ENCODE measurements at places on chromosomes 6 and 20.
A peak's percentile ranks its signal among the peaks of the same experiment; 100 is the strongest.

DNA sequence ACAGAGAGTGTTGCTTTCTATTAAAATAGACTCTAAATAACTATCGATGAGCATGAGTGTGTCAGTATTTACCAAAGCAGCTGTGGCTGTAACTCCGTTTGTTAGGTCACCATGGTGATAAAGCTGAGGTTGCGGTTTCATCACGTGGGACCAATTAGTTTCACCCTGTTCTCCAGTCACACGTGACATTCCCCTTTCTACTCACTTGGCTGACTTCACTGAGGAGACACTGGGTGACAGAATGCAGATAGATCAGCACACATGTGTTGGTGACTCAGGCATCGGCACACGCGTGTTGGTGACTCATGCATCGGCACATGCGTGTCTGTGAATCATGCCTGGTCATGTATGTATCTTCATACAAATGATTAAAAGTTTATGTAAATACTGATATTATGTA is 285.4 kb downstream of the THBS2 start:
- DNase-seq, result no peak

GRCh38 chr6:105495515-105495914 is 92.6 kb upstream of the PREP start:
- DNase-seq, result no peak

DNA sequence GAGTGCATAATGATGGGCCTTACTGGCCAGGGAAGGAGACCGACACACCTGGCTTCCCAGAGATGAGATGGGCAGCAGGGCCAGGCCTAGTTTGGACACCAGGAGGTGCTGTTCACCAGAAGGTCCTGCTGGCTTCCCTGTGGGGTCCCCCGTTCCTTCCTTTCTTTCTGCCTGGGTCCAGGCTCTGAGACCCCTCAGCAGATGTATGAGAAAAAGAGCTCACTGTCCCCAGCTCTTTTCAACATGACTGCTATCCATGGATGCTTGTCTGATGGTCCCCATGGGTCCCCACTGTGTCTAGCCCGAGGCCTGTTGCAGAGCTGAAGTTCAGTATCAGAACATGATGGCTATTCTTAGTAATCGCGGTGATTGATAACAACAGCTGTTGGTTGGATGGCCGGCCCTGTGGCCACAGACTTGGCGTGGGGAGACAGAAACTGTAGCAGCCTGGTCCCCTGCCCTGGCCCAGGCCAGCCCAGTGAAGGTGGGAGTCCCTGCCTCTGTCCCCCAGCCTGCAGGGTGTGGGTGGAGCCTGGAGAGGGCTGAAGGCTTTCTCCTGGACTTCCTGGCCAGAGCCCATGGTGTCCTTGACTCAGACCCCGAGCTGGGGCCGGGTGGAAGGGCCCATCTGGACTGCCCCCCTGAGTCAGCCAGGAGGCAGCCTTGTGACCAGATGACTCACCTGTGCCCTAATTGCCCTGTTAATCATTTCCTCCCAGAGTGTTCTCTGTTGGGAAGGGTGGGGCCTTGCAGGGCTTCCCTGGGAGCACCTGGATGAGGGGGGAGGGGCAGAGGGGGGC is 9.9 kb upstream of the BAK1 start:
- DNase-seq, result peak; percentile 58

DNA sequence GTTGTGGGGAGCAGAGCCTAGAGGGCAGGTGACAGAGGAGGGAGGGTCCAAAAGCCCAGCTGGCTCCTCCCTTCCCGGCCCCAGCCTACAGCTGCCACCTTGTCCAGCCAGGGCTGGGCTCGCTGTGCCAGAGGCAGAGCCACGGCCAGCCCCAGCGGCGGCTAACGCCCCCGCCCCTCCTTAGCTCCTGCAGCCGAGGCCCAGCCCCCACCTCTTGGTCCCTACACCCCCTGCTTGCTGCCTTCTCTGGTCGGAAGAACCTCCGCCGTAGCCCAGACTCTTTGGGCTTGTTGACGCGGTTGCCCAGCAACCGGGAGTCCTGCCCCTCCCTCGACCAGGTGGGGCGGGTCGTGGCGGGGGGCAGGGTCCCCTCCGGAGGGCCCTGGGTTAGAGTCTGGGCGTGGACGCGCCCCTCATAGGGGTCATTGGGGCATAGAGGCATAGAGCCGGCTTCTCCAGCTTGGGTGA is 521 bp upstream of the LKAAEAR1 start:
- no peak for DNase-seq

DNA sequence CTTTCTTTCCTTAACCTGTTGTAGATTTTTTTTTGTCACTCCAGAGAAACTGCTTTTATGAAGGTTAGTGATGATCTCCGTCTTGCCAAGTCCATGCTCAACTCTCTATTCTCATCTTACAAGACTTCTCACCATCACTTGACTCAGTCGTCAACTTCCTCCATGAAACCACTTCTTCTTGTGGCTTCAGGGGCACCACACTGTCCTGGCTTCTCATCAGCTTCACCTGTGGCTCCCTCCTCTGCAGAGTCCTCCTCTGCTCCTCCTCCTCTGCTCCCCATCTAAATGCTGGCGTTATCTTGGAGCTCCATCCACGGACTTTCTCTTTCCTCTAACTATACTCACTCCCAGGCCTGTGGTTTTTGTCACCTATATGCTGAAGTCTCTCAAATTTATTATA is 187.5 kb downstream of the BACH2 start:
- DNase-seq, result no peak

DNA sequence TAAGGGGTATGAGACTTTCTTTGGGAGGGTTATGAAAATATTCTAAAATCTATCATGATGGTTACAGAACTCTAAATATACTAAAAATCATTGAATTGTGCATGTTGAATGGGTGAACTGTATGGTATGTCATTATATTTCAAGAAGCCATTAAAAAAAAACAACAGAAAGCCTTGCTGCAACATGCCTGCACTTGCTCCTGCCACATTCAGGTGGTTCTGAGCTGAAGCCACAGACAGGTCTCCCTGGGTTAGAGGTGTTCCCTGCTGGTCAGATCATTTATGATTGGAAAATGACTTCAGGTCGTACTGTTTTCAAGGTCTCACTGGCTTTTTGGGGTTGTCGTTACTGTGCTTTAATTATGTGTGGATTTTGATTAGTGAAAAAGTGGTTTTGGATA is 13.3 kb downstream of the GMPR start:
- DNase-seq, result no peak

- no peak for DNase-seq
Observed at GRCh38 chr6:23097566-23097965, 528.2 kb downstream of the HDGFL1 start.

DNA sequence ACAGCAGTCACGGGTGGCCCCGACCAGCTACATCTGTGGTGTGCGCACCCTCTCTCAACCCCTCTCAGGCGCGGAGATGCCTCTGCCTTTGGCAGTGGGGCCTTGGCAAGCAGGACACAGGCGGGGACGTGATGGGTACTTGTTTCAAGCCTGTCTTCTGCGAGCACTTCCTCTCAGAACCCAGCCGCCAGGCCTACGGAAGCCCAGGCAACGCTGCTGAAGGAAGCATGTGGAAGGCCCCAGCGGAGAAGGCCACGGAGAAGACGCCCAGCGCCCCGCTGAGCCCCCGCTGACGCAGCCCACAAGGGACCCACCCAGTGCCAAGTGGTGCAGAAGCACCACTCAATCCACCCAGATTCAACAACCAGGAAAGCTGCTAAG is 13.0 kb downstream of the SERPINB6 start:
- DNase-seq, result no peak

DNA sequence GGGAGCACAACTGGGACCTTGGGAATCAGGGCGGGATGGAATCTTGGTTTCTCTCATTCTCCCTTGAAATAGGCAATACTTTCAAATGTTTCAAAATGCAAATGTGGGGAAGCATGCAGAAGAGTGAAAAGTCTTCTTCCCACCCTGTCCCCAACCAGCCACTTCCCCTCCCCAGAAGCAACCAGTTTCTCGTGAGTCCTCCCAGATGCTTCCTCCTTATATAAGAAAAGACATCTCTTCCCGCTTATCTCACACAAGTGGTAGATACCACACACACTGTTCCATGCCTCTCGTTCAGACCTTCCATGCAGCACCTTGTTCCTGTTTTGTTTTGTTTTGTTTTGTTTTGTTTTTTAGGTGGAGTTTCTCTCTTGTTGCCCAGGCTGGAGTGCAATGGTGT is 25.1 kb downstream of the HCK start:
- DNase-seq, result no peak

DNA sequence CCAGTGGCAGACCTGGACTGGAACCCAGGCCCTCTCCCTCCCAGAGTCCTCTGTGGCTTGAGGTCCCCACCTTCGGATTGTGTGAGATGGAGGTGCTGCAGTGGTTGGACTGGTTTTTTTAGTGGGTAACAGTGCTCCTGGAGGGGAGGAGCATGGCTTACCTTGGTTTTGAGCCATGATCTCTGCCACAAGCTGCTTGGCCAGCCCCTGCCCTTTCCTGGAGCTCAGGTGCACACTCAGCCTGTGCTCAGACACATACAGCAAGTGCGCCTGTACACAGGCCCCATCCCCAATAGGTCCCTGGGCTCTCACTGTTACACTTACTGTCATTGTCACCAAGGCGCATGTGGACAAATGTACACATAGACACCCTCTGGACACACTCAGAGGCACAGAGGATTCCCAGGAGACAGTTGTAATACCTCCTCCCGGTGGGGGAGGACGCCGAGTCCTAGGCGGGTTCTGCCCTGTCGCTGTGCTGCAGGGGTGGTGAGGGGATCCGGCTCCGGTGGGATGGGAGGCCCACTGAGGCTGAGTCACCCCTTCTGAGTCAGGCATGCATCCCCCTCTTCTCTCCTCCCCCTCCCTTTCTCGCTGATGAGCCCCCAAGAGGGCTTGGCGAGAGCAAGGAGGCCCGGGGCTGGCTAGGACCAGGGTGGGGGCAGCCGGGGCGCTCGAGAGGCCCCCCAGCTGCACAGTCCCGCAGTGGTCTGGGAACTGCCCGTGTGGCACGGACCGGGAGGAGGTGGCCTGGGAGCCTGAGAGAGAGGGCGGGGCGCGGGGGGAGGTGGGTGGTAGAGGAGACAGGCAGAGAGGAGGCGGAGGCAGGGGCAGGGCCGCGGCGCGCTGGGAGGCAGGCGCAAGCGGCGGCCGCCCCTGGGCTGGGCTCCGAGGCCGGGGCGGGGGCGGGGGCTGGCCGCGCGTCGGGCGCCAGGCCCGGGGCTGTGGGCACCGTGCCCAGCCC is 522 bp upstream of the EPB41L1 start:
- DNase-seq, result peak; percentile 54

GRCh38 chr20:63968136-63968927 is 1.4 kb downstream of the ZNF512B start:
- DNase-seq, result no peak

All from GM12891 (cell line).